Cerebellum (tissue), 4 donors: ENCODE measurements at places on chromosomes 3 and 15.

GRCh38 chr3:43908456-43908855 lies 217.7 kb downstream of the ABHD5 start:
- no peak for DNase-seq

DNA sequence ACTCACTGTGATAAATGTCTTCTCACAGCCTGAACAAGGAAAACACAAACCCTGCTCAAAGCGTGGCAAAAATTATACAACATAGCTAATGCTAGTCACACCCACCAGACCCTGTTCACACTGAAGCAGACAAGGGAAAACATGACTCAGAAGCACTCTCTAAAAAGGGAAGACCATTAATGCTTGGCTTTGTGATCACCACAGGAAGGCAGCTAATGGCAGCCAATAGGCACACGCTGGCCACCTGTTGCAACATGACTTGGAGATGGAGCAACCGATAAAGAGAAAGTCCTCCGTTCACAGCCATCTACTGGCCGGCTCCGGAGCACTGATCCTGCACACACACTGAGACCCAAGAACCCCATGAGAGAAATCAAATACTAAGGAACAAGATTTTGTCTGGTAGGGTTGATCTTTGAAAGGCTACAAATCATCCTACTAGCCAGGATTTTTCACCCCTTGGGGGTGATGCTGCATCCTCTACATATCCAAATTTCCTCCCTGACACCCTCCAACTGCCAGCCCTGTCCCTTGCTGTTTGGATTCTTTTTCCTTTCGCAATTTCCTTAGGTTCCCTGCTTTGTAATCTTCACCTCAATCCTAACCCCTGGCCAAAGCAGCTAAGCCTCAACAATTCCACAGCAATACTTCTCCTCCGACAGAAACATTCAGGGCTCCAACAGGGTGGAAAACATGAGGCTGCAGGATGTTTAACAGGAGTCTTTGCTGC lies 3.2 kb downstream of the ZXDC start:
- no peak for DNase-seq

DNA sequence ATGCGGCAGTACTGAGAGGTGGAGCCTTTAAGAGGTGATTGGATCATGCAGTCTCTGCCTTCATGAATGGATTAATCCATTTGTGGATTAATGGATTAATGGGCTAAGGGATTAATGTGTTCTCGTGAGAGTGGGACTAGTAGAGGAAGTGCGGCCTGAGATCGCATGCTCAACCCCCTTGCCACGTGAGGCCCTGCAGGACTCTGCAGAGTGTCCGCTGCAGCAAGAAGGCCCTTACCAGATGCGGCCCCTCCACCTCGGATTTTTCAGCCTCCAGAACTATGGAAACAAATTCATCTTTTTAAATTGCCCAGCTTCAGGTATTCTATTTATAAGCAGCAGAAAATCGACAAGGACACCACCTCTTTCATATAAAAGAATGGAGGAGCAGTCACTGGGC lies 148.8 kb downstream of the TPRA1 start:
- no peak for DNase-seq

DNA sequence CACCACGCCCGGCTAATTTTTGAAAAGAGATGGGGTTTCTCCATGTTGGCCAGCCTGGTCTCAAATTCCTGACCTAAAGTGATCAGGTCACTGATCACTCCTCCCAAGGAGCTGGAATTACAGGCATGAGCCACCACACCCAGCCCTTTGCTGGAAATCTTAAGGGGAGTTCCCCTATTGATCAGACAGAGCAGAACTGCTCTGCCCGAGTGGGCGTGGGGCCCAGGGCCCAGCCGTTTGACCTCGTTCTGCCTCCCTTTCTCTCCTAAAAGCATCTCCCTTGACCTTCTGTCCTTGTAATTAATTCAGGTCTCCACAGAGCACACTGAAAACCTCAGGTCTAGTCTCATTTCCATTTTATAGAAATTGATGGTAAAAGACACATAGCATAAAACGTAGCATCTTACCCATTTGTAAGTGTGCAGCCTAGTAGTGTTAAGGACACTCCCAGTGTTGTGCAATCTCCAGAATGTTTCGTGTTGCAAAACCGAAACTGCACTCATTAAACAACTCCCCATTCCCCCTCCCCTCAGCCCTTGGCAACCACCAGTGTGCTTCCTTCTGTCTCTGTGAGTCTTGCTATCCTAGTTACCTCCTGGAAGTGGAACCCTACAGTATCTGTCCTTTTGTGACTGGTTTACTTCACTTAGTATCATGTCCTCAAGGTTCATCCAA lies 89.3 kb downstream of the SLCO3A1 start:
- DNase-seq, result peak; percentile 39

DNA sequence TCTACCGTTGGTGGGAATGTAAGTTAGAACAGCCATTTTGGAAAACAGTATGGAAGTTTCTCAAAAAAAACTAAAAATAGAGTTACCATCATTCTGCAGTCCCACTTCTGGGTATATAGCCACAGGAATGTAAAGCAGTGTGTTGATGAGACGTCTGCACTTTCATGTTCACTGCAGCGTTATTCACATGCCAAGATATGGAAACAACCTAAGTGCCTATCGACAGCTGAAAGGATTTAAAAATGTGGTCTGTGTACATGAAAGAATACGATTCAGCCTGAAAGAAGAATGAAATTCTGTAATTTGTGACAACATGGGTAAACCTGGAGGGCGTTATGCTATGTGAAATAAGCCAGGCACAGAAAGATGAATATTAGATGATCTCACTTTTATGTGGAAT lies 157.7 kb downstream of the THSD4 start:
- DNase-seq, result no peak

- DNase-seq, result no peak
Observed at GRCh38 chr3:53708001-53708621, 138.1 kb downstream of the CHDH start.

- no peak for DNase-seq
Observed at GRCh38 chr3:175413926-175414325, 554.8 kb downstream of the NAALADL2 start.

DNA sequence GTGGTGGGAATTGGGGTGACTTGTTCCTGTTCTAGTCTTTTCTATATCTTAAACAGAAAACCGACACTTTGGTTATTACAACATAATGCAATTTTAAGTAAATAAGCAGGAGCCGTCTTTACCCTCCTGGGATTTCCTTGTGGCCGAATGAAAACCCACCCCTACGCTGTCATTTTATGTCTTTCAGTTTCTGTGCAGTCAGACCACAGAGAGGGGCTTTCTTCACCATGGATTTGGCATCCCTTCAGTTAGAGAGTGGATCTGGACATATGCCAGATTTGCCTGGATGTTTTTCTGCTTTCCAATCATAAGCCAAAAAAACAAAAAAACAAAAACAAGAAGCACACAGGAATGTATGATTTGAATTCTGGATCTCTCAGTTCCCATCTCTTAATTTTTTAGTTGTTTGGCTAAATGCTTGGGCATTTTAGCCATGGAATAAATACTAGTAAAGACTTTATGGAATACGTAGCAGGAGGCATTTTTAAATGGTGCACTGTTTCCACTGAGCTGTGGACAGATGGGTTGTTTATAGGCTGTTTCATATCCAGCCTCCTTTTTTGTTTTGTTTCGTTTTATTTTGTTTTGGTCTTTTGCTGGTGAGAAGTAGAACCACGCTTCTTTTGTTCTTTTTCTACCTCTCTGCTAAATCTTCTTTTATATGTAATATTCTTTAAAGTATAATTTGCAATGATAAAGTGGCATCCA lies 272.9 kb downstream of the FEZF2 start:
- DNase-seq, result no peak

DNA sequence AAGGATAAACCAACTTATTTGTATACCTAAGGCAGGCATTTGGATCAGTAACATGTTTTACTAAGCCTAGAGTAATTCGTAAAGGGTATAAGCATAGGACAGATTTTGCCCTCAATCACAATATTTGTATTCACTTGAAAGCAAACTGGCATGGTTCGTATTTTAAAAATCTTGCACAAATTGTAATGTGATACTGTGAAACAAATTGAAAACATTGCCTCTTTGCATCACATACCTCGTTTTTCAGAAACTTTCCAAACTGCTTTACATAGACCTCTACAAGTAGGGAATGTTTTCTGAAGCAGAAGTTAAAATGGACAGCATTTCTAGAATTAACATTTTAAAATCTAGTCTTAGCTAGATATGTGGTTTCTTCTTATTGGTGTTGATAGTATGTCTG lies 11.6 kb downstream of the KBTBD8 start:
- DNase-seq, result no peak

- no peak for DNase-seq
Observed at GRCh38 chr3:23761440-23761896, 44.3 kb upstream of the UBE2E1 start.

- DNase-seq, result no peak
Observed at GRCh38 chr15:24659622-24660021, 16.0 kb upstream of the NPAP1 start.
